ENCODE measurements at places on chromosomes 1 and 21. TPM values are rescaled to one million over a fixed set of nuclear protein-coding genes. Genes with fewer than 3 reads are reported as not detected.

Gene ADAM30
- not detected for total RNA-seq

Gene PCP4L1
- not detected for total RNA-seq

Gene PSEN2
- 6.7 TPM for total RNA-seq

Gene NHLH1
- 0.11 TPM for total RNA-seq

Gene TDRD5
- 0.11 TPM for total RNA-seq

Measured in placental epithelial cell (primary cell).